ENCODE measurements at places on chromosomes 3 and 15. TPM values are rescaled to one million over a fixed set of nuclear protein-coding genes. Genes with fewer than 3 reads are reported as not detected.

The EHHADH gene
- 4.0 TPM for total RNA-seq

The AP3B2 gene
- total RNA-seq = 0.39 TPM

The GOLGA6A gene
- 0.07 TPM for total RNA-seq

The SCN11A gene
- under 0.01 TPM for total RNA-seq

The CP gene
- total RNA-seq = 42.1 TPM

The CCDC33 gene
- total RNA-seq = not detected

The GOLGA6L9 gene
- 1.5 TPM for total RNA-seq

The SPSB4 gene
- total RNA-seq = not detected

Measured in smooth muscle cell of the pulmonary artery (primary cell).